ENCODE measurements at places on chromosomes 16 and 17.
A peak's percentile ranks its signal among the peaks of the same experiment; 100 is the strongest.

DNA sequence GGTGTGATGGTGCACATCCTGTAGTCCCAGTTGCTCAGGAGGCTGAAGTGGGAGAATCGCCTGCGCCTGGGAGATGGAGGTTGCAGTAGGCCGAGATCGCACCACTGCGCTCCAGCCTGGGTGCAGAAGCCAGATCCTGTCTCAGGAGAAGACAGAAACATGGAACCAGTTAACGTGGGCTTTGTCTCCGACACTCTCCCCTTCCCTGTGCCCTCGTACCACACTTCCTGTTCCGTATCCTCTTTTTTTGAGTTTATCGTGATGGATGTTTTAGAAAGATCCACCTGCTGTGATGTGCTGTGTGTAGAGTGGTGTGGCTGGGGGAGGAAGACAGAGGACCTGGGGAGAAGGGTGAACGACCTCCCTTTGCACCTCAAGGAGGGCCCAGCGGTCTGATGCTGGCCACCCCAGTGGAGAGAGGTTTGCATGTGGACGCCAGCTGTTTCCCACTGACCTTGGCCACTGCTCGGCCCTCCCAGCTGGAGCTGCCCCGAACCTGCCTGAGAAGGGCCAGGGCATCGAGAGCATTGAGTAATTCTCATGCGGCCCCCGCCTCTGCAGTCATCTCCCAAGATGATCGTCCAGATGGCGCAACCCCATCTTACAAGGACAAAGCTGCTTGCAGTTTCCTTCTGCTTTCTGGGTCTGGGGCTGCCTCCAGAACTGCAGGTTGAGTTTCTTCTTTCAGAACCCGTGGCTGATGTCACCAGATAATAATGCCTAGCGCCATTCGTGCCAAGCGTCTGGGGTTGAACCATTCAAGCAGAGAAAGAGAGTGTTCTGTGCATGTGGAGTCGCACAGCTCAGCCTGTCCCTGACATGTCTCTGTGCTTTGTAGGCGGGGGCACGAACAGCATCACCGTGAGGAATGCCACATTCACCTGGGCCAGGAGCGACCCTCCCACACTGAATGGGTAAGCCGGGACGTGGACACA is 126.3 kb downstream of the ABCC1 start:
- no peak overlapping the region for H3K4me3 ChIP-seq
- no peaks in the 10 kb centered on the region for H3K27me3 ChIP-seq
- H3K36me3 ChIP-seq = peaks cover 41% of the 10 kb centered on the region
- H3K4me1 ChIP-seq = peaks cover 11% of the 10 kb centered on the region

- no peaks in the 10 kb centered on the region for H3K27me3 ChIP-seq
- H3K36me3 ChIP-seq = peaks cover 54% of the 10 kb centered on the region
- H3K4me3 ChIP-seq = no peak overlapping the region
Measured at GRCh38 chr17:78397681-78398101, 19.2 kb downstream of the PGS1 start.

- H3K27ac ChIP-seq = no peak overlapping the region
- no peak overlapping the region for H3K4me3 ChIP-seq
- H3K4me1 ChIP-seq = no peaks in the 10 kb centered on the region
Measured at GRCh38 chr16:65481956-65482355, 360.1 kb upstream of the CDH11 start.

DNA sequence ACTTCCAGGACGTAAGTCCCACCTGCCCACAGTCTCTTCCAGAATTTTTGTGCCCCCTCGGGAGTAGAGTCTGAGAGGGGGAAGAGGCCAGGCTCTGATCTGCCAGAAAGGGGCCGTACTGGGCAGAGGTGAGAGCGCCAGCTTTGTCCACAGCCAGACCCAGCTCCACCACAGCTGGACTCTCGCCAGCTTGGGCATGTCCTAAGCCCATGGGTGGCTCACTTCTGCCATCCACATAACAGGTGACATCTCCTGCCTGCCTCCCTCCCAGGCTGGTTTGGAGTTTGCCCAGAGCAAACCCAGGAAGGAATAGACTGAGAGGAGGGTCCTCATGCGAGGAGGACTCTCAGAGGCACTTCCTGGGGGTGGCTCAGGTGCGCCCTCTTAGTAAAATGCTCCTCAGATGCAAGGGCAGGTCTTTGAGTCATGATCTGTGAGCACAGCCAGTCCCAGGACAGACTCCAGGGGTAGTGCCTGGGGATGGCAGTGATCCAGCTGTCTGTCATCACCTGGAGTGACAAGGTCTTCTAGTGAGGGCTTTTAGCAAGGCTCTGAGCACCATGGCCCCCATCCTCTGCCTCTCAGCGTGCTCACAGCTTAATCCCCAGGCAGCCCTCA is 89.2 kb downstream of the AMFR start:
- no peaks in the 10 kb centered on the region for H3K4me1 ChIP-seq
- H3K4me3 ChIP-seq = no peak overlapping the region
- H3K27ac ChIP-seq = no peak overlapping the region
- no peak for DNase-seq

DNA sequence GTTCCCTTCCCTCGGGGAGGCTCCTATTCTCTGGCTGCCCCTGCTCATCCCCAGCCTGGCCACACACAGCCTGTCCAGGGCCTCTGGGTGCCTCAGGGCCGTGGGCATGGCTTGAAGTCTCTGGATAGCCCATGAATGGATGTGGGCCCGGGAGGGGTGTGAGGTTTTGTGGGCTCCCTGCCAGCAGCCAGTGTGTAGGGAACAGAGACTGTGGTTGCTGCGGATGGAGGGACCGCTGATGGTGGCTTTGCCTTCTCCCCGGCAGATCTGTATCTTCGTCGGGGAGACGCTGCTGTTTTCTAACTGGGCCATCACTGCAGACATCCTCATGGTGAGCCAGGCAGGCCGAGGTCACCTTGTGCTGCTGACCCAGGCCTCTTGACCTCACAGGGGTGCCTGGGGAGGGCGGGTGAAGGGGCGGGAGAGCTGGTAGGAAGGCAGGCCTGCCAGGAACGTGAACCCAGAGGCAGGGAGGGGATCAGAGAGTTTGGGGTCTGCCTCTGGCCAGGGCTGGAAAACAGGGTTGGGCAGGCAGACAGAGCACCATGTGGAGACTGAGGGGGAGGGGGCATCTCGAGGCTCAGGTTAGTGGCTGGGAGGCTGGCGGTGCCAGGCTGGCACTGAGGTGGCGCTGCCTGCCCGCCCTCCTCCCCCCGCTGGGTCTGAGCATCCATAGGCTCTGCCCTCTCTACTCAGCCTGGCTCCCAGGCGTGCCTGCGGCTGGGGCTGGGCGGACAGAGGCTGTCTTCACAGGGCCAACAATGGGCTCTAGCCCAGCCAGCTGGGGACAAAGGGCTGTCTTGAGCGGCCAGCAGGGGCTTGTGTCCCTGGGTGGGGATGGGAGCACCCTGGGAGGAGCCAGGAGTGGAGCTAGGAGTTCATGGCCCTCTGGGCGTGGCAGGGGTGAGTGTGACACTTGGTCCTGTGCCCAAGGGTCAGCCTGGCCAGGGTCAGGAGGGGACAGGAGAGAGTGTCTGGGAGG is 21.4 kb downstream of the MYBBP1A start:
- peak overlapping the region; percentile 56 for H3K27ac ChIP-seq
- peaks cover 1% of the 10 kb centered on the region for H3K4me1 ChIP-seq
- peaks cover 14% of the 10 kb centered on the region for H3K36me3 ChIP-seq
- H3K27me3 ChIP-seq = peaks cover 17% of the 10 kb centered on the region
- no peak overlapping the region for H3K4me3 ChIP-seq

GRCh38 chr16:50627419-50627818 is 53.7 kb downstream of the SNX20 start:
- peak overlapping the region; percentile 66 for H3K27ac ChIP-seq
- peak overlapping the region; percentile 54 for H3K4me3 ChIP-seq
- DNase-seq = peak; percentile 11

DNA sequence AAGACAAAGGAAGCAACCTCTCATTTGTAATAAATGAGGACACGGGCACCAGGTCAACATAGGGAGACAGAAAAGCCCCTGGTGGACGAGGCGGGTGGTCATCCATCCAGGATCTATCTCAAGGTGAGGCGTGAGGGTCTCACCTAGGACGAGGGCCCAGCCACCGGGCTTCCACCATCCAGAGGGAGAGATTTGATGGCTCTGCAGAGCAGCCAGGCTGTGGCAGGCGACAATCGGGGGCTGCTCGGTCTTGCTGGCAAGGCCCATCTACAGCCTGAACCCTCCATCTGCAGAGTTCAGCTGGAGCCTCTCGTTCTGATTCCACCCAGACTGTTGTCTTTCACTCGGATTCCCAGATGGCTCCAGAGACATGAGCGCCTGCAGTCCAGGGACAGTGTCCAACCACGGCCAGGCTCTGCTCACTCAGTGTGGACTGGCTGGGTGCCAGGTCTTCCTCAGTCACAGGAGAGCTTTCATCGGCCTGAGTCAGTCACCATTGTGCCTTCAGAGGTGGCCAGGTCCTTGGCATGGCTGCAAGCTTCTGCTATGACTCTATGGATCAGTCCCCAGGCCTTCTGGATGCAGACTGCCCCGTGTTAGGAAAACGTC is 5.9 kb downstream of the LITAFD start:
- H3K36me3 ChIP-seq = peaks cover 53% of the 10 kb centered on the region
- DNase-seq = no peak
- peaks cover 44% of the 10 kb centered on the region for H3K4me1 ChIP-seq
- no peak overlapping the region for H3K4me3 ChIP-seq
- H3K27ac ChIP-seq = peak overlapping the region; percentile 38

DNA sequence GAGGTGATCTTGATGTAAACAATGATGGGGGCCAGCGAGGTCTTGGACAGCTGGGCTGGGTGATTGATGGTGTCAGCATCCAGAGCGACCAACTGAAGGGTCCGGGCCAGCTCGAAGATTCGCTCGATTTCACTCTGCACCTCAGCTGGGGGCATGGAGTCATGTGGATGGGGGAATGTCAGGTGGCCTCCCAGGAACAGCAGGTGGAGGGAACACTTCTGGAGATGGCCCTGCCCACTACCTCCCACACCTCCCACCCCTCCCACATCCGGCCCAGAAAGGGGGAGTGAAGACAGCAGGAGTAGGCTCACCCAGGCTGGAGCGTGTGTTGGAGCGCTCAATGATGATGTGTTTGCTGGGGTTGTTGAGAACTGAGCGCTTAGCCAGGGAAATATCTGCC is 13.7 kb downstream of the CACNB1 start:
- no peaks in the 10 kb centered on the region for H3K4me1 ChIP-seq
- no peak overlapping the region for H3K4me3 ChIP-seq
- no peak overlapping the region for H3K27ac ChIP-seq
- DNase-seq = no peak
- H3K27me3 ChIP-seq = no peaks in the 10 kb centered on the region

- peak overlapping the region; percentile 77 for H3K4me3 ChIP-seq
- no peaks in the 10 kb centered on the region for H3K36me3 ChIP-seq
- peak overlapping the region; percentile 20 for H3K27ac ChIP-seq
- H3K27me3 ChIP-seq = peaks cover 59% of the 10 kb centered on the region
- peaks cover 18% of the 10 kb centered on the region for H3K4me1 ChIP-seq
Measured at GRCh38 chr16:24609740-24610415, 70.5 kb downstream of the RBBP6 start.

- DNase-seq = peak; percentile 98
- H3K4me1 ChIP-seq = peaks cover 30% of the 10 kb centered on the region
- no peaks in the 10 kb centered on the region for H3K27me3 ChIP-seq
Measured at GRCh38 chr17:8248751-8249607, at the start of gene PFAS. PFAS (plus strand) TSS chr17:8249289; CDS start chr17:8253938, 4,649 bp downstream.

DNA sequence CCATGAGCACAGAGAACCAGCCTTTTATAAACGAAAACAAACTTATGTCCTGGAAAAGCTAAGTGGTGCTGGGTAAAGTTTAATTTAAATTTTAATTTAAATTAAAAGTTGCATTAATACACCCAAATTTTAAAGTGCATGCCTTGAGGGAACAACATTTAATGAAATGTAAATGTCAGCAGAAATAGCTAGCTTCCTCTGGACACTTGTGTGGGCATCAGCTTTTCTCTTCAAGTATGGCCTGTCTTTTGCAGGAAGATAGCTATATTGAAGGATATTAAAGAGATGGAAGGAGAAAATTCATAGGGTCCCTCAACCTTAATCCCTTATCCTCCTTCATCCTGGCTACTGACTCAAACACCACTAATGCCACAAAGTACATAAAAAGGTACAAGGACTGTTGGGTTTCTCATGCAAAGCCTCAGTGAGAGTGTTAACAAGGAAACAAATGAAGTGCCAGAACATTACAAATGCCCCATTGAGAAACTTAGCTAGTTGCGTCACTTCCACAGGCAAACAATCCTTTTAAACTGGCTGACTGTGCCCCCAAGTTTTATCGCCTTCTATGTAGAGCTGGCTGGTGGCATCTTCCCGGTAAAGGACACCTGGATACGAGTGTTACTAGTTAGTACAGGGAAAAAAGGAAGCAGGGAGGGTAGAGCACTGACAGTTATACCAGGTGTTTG is 14.1 kb downstream of the PHF12 start:
- peaks cover 20% of the 10 kb centered on the region for H3K36me3 ChIP-seq
- no peak overlapping the region for H3K4me3 ChIP-seq
- H3K4me1 ChIP-seq = peaks cover 62% of the 10 kb centered on the region
- H3K27me3 ChIP-seq = no peaks in the 10 kb centered on the region
- H3K27ac ChIP-seq = no peak overlapping the region
- DNase-seq = no peak

- H3K4me1 ChIP-seq = no peaks in the 10 kb centered on the region
- H3K27me3 ChIP-seq = peaks cover 17% of the 10 kb centered on the region
- no peak for DNase-seq
- no peaks in the 10 kb centered on the region for H3K36me3 ChIP-seq
- H3K27ac ChIP-seq = no peak overlapping the region
Measured at GRCh38 chr16:54176376-54176901, 110.1 kb downstream of the IRX3 start.

DNA sequence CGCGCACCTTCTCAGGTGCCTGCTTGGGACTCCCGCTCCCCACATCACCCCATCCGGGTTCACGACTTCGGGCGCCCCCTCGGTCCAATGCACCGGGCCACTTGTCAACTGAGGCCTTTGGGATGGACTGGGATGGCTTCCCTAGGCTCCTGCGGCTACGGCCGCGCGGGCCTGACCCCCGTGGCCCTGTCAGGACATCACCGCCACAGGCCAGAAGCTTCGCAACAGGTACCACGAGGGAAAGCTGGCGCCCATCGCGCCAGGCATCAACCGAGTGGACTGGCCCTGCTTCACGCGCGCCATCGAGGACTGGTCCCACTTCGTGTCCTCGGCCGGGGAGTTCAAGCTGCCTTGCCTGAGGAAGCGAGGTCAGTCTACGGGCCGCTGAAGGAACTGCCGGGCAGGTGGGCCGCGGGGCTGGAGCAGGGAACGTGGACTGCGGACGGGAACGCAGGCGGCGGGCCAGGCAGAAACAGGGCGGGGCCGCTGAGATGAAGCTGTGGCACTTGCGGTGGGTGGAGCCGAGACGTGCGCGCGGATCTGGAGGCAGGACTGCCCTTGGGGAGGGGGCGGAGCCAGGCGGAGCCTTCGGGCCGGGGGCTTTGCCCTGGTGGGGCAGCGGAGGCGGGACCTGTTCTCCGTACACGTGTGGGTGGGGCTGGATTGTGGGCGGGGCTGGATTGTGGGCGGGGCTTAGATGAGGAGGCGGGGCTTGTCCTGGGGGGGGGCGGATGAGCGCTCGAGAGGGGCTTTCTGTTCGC is 13.7 kb upstream of the CNGB1 start:
- H3K4me1 ChIP-seq = peaks cover 16% of the 10 kb centered on the region
- H3K36me3 ChIP-seq = no peaks in the 10 kb centered on the region
- H3K27me3 ChIP-seq = peaks cover 7% of the 10 kb centered on the region
- DNase-seq = peak; percentile 76
- H3K4me3 ChIP-seq = peak overlapping the region; percentile 91

DNA sequence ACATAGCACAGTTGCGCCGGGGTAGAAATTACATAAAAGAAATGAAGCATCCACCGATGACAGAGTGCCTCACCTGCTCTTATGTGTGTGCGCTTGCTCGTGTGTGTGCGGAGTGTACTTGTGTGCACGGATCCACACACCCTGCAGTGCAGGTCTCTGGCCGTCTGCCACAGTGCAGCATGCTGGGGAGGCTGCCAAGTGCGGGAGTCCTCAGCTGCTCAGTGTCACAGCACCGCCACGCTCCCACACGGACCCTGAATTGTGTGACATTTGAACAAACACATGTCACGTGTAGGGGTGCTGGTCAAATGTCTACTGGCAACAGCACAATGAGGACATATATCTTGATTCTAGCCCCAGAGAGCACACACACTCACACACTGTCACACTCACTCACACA is 243.0 kb upstream of the MYOCD start:
- H3K36me3 ChIP-seq = no peaks in the 10 kb centered on the region
- H3K27me3 ChIP-seq = no peaks in the 10 kb centered on the region
- no peak for DNase-seq
- H3K4me1 ChIP-seq = no peaks in the 10 kb centered on the region

Data from stimulated activated naive B cell treated with anti-CD40 and anti-IgM and Interleukin-4, amounts not matched to agents 10 μg/mL and 1 μg/mL and 100 μg/mL, for 72 hours (primary cell).